ENCODE measurements at places on chromosomes 12 and 14.
A peak's percentile ranks its signal among the peaks of the same experiment; 100 is the strongest.

GRCh38 chr12:51941011-51941581 is 10.4 kb upstream of the ACVR1B start:
- DNase-seq: peak; percentile 66

DNA sequence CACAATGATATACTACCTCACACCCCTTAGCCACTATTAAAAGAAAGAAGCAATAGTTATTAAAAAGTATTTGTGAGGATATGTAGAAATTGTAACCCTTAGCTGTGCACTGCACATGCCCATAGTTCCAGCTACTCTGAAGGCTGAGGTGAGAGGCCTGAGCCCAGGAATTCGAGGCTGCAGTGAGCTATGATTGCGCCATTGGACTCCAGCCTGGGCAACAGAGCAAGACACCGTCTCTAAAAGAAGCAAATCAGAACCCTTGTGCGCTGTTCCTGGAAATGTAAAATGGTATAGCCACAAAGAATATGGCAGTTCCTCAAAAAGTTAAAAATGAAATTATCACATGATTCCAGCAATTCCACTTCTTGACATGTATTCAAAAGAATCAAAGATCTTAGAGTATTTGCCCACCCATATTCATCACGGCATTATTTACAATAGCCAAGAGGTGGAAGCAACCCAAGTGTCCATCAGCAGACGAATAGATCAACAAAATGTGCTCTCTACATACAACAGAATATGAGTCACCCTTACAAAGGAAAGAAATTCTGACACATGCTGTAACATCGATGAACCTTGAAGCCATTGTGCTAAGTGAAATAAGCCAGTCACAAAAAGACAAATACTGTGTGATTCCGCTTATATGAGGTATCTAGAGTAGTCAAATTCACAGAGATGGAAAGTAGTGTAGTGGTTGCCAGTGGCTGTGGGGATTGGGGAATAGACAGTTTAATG is 23.7 kb upstream of the YLPM1 start:
- no peak for DNase-seq

DNA sequence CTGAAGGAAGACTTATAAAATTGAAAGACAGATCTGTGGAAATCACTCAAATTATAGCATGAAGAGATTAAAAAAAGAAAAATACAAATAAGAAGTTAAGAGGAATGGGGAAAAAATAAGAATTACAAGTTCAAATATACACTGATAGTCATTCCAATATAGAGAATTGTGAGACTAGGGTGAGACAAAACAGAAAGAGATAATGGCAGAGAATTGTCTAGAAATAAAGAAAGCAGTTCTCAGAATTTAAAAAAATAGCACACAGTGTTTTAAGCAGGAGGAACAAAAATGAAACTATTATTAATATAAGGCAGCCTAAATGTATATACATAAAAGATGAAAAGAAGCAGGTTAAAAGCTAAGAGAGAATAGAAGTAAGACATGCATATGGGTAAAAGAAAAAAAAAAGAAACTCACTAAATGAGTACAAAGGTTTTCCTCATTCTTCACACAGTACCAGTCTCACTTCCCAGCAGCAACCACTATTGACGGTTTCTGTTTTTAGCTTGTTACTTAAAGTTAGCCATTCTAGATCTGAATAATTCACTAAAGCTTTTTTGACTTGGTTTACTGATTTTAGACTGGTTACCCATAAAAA is 31.1 kb downstream of the SLC38A4 start:
- DNase-seq: no peak

DNA sequence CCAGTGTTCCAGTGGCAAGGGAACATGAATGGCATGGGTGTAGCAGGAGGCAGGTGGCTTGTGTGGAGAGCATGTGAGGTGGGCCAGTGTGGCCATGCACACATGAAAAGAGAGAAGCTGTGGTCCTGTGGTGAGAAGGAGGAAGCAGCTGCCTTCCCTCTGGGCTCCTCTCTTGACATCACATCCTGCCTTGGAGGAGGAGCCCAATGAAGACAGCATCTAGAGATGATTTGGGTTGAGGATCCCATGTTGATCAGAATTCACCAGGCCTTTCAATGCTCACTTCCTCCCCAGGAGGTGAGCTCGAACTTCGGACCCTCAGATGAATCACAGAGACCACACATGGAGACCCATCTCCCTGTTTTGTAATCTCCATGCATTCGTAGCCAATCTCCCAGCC is 82.6 kb downstream of the LRRC74A start:
- no peak for DNase-seq

DNA sequence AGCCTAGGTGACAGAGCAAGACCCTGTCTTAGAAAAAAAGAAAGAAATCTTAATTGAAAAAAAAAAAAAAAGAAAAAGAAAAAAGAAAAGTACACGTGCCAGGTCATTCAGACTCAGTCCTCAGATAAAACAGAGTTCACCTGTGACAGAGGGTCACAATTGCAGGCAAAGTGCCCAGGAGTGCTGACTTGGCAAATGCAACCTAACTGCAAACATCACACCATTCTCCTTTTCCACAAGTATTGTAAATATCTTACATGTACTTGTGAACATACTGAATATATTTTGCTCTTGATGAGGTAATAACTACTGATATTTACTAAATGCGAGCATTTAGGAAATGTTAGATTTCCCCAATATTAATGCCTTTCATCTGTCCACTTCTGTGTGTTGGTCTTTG is 9.0 kb upstream of the COL2A1 start:
- no peak for DNase-seq
